Hepatic stellate cell (primary cell): ENCODE measurements at places on chromosomes 16 and 17.

DNA sequence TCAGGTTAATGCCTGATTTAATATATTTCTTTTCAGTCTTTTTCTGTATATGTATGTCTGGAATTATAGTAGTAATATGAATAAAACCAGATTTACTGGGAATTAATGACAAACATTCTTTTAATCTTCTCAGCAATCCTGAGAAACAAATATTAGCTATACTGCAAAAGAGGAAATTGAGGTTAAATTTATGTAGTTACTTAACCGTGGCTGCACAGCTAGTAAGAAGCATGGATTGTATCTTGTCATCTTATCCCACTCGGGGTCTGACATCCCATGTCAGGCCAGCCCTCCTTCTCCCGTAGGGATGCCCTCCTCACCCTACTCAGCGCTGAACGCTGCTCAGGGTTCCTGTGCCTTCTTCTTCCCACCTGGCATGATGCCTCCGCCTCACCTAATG, 143.0 kb downstream of the FTO start:
- DNase-seq = no peak

- DNase-seq = no peak
These were observed 472.1 kb downstream of the SOX9 start for GRCh38 chr17:72592967-72593325.

- DNase-seq = no peak
These were observed 218.0 kb upstream of the CNTNAP4 start for GRCh38 chr16:76059186-76059585.

DNA sequence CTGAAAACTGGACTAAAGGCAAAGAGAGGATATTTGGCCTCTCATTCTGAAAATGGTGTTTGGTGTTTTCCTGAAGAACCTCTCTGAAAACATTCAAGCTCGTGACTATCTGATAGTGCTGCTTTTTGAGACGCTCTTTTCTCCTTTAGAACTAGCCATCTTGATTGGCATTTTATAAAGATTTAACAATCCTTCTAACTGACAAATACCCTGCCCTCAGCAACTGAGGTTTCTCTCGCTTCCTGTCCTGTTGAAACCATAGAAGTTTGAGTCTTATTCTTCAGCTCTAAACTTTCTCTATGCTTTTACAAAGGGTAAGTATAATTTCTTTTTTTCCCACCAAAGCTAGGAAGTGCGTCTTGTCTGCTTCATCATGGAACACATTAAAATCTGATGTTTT, 13.3 kb downstream of the CNEP1R1 start:
- DNase-seq = no peak

GRCh38 chr16:69384974-69385373, 833 bp downstream of the TERF2 start:
- no peak for DNase-seq
